Stimulated activated CD8-positive, alpha-beta memory T cell treated with anti-CD3 and anti-CD28 coated beads, Interleukin-4, amount 100 ng/mL, for 1 hour (primary cell): ENCODE measurements at places on chromosomes 6 and 20.

GRCh38 chr6:140579918-140580317, 1205.5 kb upstream of the CITED2 start:
- DNase-seq = no peak

- DNase-seq = no peak
Observed at GRCh38 chr6:29478740-29479139, 9.0 kb downstream of the MAS1L start.

DNA sequence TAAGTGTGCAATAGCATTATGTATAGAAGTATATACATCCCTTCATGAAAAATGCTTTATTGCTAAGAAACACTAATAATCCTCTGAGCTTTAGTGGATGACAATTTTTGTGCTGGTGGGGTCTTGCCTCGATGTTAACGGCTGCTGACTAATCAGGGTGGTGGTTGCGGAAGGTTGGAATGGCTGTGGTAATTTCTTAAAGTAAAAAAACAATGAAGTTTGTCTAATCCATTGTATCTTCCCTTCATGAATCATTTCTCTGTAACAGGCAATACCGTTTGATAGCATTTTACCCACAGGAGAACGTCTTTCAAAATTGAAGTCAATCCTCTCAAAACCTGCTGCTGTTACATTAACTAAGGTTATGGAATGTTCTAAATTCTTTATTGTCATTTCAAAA, 816.5 kb upstream of the GJE1 start:
- DNase-seq = no peak

- DNase-seq = no peak
Observed at GRCh38 chr20:6783752-6784151, 16.3 kb downstream of the BMP2 start.

- no peak for DNase-seq
Observed at GRCh38 chr20:16747291-16747811, 807 bp upstream of the OTOR start.

DNA sequence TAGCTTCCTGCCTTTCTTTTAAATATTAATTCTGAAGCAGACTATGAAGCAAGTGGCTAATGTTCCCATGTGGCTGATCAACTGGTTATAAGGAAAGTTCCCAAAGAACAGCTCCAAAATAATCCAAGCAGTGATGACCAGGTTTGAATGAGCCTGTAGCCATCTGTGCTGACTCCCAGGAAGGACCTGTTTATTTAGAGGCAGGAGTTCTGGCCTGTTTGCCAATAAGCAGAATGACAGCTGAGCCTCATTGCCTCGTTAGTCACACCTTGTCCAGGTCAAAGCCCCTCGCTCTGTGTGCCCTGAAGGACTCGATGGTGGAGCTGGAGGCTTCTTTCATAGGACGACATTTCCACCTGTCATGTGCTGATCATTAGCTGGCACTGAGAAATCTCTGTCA, 97.4 kb downstream of the TMEM170B start:
- DNase-seq = no peak

- no peak for DNase-seq
Observed at GRCh38 chr6:96116674-96117073, 100.9 kb downstream of the FUT9 start.

- no peak for DNase-seq
Observed at GRCh38 chr6:113630738-113631535, 226.2 kb upstream of the MARCKS start.

DNA sequence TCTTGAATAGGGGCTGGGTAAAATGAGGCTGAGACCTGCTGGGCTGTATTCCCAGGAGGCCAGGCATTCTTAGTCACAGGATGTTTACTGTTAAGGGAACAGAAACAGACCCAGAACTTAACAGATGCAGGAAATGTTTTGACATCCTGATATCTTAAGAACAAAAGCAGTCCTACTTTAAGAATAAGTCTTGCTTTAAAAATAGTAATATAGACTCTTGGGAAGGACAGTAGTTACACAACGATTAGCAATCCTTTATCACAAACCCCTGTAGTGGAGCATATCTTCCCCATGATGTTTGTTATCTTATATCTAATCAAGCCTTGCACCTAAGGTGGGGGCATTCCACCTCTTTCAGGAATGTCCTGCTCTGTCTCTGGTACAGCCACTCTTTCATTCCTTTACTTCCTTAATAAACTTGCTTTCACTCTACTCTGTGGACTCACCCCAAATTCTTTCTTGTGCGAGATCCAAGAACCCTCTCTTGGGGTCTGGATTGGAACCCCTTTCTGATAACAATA, 493.7 kb upstream of the SULF2 start:
- DNase-seq = no peak
